GM10248 (cell line): ENCODE measurements at places on chromosomes 1 and 21.

GRCh38 chr1:52659851-52660596 is 27.1 kb downstream of the SHISAL2A start:
- DNase-seq = no peak

DNA sequence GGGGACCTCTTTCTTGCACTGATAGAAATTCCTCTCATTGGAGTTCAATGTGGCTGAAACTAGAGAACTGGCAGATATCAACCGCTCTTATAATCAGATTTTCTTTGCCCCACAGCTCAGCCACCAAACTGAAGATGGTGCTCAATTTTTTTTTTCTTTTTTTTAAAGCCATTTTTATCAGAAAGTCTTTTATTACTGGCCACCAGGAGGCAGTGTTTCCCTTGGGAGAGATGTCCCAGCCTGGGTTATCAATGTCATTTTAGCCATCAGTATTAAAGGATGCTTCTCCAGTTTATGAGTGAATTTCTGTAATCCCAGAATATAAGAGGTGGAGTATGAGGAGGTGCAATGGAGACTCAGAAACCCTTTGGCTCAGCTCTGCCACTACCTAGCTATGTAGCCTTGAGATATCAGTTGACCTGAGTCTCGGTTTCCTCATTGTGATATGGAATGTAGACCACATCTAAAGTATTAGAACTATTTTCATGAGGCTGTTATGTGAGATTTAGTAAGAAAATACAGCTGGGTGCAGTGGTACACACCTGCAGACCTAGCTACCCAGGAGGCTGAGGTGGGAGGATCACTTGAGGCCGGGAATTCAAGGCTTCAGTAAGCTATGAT is 27.6 kb downstream of the CD244 start:
- peak; percentile 37 for DNase-seq

GRCh38 chr1:170149241-170149640 is 3.5 kb downstream of the NTMT2 start:
- DNase-seq = no peak

DNA sequence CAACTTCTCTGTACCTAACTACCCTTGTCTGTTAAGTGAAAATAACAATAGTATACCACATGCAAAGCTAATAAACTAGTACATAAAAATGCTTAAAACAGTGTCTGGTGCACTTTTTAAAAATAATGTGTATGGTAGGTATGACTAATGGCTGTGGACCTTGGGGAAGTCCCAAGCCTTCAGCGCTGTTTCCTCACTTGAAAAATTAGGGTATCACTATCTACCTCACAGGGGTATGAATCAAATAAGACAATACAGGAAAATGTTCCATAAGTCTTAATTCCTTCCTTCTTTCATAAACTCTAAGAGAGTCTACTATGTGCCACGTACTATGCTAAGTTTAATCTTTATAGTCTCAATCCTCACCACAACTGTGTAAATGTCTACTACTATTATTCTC is 32.0 kb downstream of the EGLN1 start:
- DNase-seq = no peak

DNA sequence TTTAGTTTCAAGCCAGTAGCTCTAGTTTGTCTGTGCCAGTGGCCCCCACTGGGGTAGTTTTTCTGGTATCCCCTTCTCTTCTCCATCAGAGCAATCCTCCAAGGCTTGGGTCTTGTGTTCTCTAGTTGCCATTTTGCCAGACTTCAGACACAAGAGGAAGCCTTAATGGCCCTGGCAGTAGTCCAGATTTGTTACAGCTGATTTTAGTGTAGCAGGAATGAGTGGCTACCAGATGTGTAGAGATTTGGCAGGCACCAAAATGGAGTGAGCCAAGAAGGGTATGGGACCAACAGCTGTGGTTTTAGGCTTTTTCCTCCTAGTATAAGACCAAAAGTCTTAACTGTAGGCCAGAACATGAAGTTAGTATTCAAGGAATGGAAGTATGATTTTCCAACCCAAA is 56.8 kb downstream of the ACP6 start:
- DNase-seq = no peak

DNA sequence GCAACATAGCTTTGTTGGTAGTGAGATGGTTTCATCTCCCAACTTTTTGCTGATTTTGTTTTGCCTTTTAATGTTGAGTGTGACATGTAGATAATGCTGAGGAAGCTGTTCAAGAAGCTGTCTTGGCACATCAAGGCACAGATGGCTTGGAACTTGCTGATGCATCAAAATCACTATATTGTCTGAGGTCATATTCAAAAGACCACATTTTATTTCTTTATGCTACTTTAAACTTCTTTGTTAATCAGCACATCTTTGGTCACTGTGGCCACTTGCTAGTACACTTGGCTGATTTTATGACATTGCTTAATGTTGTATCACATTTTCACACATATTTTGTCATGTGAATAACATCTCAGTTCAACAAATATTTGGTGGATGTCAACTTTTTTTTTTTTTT is 87.1 kb upstream of the BCL10 start:
- DNase-seq = no peak

GRCh38 chr1:161826478-161826877 is 60.4 kb downstream of the ATF6 start:
- no peak for DNase-seq

DNA sequence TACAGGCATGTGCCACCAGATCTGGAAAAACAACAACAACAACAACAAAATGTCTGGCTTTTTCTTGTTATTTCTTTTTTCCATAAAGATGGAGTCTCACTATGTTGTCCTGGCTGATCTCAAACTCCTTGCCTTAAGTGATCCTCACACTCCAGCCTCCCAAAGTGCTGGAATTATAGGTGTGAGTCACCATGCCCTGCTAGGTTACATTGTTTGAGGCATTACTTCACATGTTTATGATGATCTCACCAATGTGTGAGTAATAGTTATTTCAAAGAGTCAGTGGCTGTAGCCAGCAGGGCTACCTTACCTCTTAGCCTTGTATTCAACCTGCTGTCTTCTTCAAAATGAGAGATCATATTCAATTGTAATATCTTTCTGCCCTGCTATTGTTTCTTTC is 445.7 kb downstream of the AMY1C start:
- no peak for DNase-seq

DNA sequence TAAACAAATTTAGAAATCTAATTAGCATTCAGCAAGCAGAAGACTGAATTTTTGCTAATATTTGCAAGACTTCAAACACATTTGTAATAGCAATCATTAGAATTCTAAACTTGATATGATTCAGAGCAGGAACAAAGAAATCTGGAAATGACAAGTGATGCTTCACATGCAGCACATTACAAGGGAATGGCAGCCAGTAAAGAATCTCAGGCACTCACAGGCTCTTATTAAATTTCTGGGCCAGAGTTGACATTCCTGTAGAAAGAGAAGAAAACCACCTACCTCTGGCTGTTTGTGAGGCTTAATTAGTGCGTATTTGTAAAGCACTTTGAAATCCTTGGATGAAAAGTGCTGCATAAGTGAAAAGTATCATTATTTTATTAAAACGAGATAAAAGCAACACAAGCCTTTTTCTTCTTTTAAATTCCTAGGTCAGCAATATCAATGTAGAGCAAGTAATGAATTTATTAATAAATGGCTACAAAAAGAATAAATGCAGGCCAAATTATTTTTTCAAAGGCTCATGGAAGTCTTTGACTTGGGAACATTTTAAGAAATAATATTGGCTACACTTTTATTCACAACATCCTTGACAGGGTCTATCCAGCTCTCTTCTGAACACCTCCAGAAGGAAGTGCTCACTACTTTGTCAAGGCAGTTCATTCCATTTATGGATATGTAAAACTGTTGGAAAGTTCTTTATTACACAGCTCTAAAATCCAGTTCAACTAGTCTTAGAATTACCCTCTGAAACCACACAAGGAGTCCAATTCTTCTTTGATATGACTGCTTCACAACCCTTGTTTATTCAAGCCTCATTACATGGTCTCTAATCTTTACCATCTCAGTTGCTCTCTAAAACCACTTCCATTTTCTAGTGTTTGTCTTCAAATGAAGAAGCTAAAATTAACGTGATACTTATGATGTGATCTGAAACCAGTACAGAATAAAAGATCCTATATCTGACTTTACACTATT is 32.1 kb upstream of the SCYL3 start:
- DNase-seq = no peak

DNA sequence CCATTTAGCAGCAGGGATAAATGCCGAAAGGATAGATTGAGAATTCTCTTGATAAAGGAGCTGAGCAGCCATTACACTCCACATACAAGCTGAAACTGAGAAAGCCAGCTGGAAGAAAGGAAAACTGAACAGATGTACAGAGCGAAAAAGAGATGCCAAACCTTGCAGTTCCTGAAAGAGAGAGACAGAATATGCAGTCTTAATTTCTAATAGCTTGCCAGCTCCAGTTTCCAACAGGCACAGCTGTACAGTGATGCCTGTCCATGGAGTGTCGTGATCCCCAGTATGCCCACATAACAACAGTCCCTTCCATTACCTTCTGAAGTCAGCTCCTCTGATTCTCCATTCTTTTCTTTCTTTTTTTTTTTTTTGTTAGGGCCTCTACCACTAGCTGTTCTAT is 22.7 kb downstream of the ABL2 start:
- no peak for DNase-seq

GRCh38 chr1:50633465-50633864 is 210.2 kb upstream of the DMRTA2 start:
- DNase-seq = no peak

DNA sequence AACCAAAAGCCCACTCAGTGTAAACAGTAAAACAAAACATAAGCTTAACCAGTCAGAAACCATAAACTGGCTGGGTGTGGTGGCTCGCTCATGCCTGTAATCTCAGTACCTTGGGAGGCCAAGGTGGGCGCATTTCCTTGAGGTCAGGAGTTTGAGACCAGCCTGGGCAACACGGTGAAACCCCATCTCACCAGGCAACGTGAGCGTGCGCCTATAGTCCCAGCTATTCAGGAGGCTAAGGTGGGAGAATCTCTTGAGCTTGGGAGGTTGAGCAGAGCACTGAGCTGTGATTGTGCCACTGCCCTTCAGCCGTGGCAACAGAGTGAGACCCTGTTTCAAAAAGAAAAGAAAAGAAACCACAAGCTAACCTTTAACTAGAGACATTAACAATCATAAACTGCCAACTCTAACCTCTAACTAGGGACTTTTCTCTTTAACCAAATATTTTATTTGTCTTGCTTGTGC is 13.1 kb upstream of the PRRC2C start:
- no peak for DNase-seq

DNA sequence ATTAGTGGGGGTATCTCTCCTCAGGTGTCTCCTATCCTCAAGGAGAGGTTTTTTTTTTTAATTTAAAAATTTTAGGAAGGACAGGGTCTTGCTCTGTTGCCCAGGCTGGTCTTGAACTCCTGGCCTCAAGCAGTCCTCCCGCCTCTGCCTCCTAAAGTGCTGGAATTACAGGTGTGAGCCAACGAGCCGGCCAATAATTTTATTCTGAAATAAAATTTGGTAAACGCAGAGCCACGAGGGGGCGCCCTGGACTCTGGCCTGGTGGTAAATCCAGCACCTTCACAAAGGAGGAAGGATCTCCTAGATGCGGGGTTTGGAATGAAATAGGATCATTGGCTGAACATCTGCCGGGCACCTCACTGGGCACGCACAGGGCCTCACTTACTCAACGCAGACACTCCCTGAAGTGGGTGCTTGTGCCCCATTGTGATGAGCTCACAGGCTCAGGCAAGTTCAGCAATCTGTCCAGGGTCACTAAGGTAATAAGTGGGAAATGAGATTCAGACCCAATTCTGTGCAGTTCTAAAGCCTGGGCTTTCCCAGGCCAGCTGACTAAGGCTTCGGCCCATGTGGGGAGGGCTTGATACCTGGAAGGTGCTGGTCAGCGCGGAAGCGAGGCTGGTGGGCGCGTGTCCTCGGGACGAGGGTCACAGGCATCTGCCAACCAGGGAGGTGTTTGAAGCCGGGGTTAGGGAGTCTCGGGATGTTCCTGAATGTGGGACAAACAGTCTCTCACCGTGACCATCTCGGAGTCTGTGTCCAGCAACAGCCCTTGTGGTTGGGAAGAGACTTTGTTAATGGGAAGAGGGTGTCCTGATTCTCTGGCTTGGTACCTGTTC is 32.7 kb upstream of the ETV3 start:
- DNase-seq = no peak

DNA sequence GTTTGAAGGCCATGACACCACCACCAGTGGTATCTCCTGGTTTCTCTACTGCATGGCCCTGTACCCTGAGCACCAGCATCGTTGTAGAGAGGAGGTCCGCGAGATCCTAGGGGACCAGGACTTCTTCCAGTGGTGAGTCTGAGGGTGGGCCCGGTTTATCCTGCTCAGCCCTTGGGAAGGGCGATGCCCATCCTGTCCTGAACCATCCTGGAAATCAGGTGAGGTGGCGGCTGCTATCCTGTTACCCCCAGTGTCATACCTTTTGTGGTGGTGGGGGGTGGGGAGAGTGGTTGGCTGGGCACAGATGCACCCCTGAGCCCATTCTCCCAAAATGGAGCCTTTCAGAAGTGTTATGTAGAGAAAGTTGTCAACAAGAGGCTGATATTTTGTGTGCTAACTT is 16.3 kb downstream of the CYP4B1 start:
- DNase-seq = no peak

DNA sequence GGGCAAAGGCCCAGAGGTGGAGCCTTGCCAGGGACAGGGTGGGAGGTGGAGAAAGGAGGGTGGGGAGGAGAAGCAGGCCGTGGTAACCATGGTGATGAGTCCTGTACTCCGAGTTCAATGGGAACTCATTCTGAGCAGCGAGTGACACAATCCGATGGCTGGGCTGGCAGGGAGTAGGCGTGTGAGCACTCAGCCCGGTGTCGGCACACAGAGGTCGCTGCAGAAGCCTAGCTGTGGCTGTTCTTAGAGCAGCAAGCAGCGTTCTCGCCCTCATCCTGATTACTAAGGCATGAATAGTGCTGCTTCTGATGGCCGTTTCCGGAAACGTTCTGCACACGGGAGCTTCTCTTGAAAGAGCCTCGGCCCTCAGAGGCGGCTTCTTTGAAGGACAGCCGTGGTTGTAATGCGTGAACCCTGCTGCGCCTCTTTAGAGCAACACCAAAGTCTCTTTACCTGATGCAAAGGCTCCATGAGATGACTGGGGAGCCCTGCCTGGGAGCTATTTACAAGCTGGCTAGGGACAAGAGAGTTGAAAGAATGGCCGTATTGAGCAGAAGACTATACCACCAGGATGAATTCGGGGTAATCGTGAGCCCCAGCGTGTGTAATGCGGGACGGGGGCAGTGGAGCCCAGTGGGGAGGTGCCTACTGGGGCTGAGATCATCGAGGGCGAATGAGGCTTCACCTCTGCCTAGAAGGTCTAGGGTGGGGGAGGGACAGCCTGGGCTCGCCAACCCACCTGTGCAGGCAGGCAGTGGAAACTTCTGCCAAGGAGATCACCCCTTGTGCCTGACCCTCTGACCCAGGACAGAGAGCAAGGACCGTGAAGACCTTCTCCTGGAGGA is 72.8 kb upstream of the PAX7 start:
- no peak for DNase-seq

- no peak for DNase-seq
These were observed 44.9 kb upstream of the NR5A2 start for GRCh38 chr1:199982606-199983005.
